ENCODE measurements at places on chromosomes 2 and 18.
A peak's percentile ranks its signal among the peaks of the same experiment; 100 is the strongest.

- no peak for DNase-seq
Measured at GRCh38 chr18:34936772-34937171, 104.4 kb upstream of the MAPRE2 start.

GRCh38 chr2:76599732-76600368 is 889.1 kb upstream of the GCFC2 start:
- DNase-seq: peak; percentile 94

GRCh38 chr2:226310146-226310545 is 489.5 kb downstream of the IRS1 start:
- DNase-seq: no peak

DNA sequence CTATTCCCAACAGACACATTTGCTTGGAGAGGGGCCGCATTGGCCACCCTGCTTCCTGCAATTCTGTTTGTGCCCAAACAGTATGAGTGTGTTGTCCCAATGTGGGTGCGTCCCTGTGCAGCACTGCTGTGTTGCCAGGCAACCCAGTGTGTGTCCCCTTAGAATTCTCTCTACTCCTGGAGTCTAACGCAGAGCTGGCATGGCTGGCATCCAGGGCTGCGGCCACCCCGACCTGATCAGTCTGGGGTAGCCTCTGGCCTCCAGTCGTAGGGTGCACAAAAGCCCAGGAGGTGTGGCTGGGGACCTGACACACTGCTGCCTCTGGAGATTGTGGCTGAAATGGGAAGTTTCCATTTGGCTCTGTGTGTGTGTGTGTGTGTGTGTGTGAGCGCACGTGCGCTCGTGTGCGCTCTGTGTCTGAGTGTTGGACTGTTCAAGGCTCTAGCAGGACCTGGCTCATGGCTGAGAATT is 48.0 kb downstream of the TEX44 start:
- DNase-seq: peak; percentile 45

- peak; percentile 80 for DNase-seq
Measured at GRCh38 chr18:3448838-3449511, 997 bp upstream of the TGIF1 start.

DNA sequence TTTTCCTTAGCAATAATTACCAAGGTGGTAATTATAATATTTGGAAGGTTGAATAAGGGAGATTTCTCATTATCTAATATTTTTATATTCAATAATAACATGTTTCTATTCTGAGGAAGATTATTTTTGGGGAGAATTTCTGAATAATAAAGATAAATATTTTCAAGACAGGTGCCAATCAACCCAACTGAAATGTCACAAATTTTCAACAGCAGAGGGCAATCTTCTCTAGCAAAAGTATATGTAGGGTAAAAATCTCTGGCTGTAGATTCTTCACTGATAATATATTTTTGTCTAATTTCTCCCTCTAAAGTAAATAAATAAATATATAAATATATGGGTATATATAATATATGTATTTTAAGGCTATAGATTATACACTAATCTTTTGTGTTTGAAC is 1187.2 kb upstream of the CRIM1 start:
- DNase-seq: no peak

DNA sequence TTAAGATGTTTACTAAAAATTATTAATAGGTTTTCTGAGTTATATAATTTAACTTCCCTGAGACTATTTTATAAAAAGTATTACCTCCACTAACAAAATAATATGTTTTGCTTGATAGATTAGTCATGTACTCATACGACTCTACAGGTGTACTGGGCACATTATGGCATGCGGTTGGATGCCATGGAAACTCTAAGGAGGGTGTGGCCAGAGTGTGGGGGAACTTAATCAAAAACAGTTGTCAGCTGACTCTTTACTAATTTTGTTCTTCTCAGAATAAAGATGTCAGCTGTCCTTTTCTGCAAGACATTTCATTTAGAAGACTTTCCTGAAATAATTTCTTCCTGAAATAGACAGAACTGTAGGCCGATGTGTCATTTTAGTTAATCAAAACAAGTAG is 228.3 kb upstream of the SIX3 start:
- no peak for DNase-seq

GRCh38 chr2:52253416-52253980 is 1221.6 kb upstream of the NRXN1 start:
- DNase-seq: no peak

DNA sequence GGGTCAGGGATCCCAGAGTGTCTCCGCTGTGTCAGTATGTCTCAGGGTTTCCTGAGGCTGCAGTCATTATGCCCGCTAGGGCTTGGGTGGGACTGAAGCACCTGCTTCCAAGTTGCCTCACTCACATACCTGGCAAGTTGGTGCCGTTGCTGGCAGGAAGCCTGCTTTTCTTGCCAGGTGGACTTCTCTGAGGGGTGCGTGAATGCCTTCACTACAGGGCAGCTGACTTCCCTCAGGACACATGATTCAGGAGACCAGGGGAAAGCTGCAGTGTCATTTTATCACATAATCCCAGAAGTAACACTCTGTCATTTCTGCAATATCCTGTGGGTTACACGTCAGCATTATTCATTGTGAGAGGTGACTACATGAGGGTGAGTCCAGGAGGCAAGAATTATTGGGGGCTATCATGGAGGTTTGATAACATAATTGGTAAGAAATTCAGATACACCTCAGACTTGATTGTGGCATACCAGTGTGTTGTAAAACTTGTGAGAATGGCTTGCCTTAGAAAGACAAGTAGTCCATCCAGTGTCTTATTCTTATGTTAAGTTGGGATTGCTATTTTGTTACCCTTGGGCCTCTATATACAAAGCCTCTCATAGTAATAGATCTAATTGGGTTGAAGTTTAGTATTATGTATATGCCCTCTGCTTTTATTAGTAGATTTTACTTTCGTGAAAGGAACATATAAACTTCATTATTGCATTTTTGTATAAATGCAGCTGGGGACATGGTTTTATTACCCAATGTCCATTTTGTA is 44.1 kb downstream of the NEDD4L start:
- DNase-seq: no peak

DNA sequence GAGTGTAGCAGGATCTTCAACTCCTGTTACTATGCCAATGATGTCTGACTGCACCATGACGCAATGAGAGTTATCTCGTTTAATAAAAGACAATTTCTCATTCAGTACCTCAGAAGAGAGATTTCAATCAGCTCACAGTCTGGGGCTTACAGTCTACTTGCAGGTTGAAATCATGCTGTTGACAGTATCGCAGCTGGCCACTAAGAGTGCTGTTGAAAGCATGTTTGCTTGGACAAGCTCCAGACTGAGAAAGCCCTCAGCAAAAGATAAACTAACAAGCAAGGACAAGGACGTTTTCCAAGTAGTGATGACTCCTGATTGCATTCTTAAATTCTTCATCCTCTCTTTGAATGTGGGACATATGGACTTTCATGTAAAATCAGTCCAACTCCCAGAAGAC is 145.2 kb upstream of the SYT4 start:
- peak; percentile 56 for DNase-seq

- DNase-seq: no peak
Measured at GRCh38 chr2:235458839-235459273, 35.0 kb upstream of the AGAP1 start.

DNA sequence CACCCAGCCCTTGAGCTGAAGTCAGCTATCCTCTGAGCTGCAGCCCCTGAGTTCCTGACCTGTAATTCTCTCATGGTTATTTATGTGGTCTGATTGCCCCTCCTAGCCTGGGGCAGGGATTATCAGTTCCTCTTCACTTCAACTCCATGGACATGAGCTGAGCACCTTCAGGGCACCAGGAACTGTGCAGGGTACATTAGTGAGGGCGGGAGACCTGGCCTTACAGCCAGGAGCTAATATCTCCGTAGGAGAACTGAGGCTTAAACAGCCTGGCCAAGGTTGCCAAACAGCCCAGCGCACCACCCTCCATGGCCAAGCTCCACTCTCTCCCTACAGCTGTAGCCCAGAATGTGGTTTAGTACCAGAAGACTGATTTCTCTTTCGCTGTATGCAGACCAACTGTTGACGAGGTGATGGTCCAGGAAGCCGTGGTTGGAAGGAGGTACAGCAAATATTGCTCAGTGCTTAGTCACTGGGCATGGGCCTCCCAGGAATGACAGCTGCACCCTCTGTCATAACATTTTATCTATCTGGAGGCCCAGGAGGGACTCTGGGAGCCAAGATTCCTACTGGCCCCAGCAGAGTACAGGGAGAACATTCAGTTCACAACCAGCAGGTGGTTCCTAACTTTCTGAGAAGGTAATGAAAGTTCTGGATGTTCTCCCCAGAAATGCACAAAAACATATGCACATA is 228.7 kb upstream of the SIX2 start:
- no peak for DNase-seq

DNA sequence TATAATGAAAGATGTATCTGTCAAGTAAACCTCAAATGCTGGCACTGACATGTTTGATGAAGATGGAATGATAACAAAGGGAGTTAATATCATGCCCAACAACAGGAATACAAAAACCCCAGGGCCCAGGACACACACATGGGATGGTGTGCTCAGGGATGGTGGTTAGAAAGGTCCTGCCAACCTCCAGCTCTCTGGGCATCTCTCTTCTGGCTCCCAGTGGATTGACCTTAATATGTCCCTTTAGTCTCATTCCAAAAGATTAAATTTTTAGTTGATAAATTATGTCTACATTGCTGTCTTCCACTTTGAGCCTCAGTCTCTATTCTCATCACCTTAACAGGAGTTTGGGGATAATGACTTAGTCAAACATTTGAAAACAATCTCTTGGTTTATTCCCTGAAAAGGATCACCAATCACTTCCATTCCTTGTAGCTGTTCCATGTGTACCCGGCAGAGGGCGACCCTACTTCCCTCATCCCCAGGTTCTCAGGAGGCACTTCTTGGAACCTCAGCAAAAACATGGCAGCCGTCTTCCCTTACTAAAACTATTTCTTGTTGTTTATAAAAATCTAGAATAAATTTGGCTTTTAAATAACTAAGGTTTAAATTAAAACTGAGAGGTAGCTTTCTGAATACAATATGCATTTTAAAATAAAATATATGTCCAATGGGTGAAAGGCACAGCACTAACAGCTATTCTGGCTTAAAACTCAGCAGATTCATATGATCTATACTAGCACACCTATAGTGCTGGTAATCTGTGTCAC is 29.6 kb downstream of the MCEE start:
- peak; percentile 57 for DNase-seq

- peak; percentile 55 for DNase-seq
Measured at GRCh38 chr2:223613017-223613950, 11.1 kb upstream of the SCG2 start.

DNA sequence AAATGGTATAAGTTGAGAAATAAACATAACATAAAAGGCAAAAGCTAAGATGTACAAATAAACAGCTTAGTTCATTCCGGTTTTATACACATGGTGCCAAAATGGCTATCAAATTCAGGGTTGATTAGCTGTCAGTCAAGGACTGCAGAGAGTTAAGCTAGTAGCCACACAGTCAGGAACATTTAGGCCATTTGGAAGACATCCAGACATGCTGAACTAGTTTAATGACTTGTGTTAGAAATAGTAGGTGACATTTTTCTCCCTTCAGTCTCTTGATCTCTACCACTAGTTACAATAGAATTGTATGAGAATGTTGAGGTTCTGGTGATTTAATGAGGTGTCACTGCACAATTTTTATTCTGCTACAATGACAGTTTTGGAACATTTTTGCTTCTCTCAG is 394.4 kb upstream of the SPHKAP start:
- no peak for DNase-seq

- DNase-seq: no peak
Measured at GRCh38 chr18:29154196-29154757, 977.3 kb upstream of the CDH2 start.

GRCh38 chr2:182048088-182048487 is 62.4 kb downstream of the PPP1R1C start:
- no peak for DNase-seq

GRCh38 chr2:864501-865106 is 86.0 kb upstream of the SNTG2 start:
- DNase-seq: no peak

- DNase-seq: no peak
Measured at GRCh38 chr2:109512076-109512475, 101.7 kb downstream of the SEPTIN10 start.

DNA sequence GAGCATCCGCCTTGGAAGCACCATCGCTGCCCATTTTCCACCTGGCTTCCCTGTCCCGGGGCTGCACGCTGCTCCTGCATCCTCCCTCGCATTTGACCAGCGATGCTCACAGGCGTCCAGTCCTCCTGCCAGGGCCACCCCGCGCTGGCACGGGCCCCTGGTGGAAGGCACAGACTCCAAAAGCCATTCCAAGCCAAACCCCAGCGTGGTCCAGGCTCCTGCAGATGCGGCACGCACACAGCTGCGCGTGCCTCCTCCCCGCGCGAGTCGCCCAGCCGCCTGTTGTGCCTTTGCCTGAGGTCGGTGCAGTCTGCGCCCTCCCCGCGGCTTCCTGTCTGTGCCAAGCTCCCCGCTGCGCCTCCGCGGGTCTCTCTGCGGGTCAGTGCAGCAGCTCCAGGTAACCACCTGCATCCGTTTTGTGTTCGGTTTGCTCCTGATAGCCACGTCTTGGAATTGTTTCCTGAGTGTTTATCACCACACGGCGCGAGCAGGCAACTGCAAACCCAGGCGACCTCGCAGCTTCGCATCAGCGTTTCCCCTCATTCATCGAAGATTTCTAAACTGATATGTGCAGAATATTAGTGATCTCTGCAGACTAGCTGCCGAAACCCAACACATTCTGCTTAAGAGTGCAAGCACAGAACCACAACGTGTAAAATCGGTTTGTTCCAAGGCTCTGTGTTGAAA is 65.2 kb upstream of the SALL3 start:
- DNase-seq: no peak

GRCh38 chr2:160731856-160732255 is 238.2 kb upstream of the RBMS1 start:
- peak; percentile 32 for DNase-seq

GRCh38 chr2:240511351-240512108 is 46.3 kb downstream of the ANKMY1 start:
- no peak for DNase-seq

- no peak for DNase-seq
Measured at GRCh38 chr2:180101846-180102245, 94.7 kb upstream of the CWC22 start.

GRCh38 chr2:86455181-86455580 is 14.0 kb downstream of the KDM3A start:
- no peak for DNase-seq

GRCh38 chr2:103401621-103402020 is 639.8 kb downstream of the TMEM182 start:
- DNase-seq: peak; percentile 23

DNA sequence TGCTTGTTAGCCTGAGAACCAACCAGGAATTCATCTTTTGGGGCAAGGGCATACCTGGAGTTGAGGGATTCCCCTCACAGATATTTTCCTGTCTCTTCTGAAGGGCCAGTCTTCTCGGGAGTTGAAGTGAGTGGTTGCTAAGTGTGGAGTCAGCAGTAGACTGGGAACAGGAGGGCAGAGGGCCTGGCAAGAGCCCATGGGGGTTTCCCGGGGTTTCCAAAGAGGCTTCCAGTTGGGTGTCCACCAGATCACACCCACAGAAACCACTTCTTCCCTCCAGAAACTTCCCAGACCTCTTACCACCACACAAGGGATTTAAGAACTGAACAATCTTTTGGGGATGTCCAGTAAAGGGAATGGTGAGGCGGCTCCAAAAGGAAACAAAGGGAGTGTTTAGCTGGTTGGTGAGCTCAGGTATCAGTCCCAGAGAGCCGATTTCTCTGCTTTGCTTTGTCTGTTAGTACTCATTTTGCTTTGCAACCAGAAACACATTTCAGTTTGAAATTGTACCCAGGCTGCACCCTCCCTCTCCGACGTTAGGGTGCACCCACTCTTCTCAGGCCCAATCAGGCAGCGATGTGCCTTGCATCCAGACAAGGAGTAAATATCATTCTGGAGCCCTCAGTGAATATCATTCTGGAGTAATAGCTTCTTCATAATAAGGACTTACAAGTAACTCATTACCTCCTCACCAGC is 47.5 kb upstream of the SPATS2L start:
- DNase-seq: no peak

Measured in neural progenitor cell (in vitro differentiated cells).